ENCODE measurements at places on chromosomes 6 and 20.

- no peak for DNase-seq
These were observed 74.0 kb downstream of the IGF2R start for GRCh38 chr6:160042788-160043301.

DNA sequence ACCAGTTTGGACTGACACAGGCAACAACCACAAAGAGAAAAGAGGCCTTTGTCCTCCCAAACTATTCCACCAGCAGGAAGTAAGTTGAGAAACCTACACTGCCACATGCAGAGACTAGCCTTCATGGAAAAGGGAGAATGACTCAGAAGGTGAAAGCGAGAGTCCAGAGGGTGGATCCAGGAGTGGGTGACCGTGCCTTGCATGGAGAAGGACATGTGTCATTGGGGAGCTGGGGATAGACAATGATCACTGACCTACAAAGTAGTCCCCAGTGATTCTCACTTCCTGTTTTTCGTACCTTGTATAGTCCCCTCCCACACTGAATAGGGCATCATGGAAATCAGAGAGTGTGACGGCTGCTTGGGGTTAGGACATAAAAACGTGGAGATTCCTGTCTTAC lies 91.9 kb downstream of the MYLK4 start:
- DNase-seq, result no peak

DNA sequence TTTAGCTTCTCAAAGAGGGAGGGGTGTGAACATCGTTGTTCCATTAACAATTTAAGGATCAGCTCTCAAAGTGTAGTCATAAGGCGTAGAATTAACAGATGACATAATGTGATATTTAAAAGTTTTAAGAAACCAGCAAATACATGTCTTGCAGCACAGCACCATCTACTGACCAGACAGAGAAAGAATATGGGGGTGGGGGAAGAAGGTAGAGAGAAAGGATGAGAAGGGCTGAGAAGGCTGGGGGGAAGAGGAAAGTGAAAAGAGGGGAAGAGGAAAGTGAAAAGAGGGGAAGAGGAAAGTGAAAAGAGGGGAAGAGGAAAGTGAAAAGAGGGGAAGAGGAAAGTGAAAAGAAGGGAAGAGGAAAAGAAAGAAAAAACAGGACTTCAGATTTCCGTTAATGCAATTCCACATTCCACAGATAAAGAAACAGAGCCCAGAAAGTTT lies 80.9 kb downstream of the HAO1 start:
- no peak for DNase-seq

DNA sequence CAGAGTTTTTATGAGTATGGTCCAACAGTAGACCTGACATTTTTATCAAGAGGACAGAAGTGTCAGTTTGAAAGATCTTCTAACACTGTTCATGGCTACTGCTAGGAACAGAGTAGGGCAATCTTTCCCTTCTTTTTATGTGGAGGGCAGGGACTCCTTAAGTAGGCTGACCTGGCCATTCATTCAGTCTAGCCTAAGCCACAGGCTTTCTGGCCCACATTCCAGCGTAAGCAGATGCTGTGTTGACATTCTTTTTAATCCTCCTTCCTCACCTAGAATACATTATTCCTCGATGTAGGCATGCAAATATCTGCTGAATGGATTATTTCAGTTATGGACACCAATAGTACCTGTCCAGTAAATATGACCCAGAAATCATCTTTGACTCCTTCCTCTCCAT lies 188.3 kb downstream of the ATXN1 start:
- no peak for DNase-seq

DNA sequence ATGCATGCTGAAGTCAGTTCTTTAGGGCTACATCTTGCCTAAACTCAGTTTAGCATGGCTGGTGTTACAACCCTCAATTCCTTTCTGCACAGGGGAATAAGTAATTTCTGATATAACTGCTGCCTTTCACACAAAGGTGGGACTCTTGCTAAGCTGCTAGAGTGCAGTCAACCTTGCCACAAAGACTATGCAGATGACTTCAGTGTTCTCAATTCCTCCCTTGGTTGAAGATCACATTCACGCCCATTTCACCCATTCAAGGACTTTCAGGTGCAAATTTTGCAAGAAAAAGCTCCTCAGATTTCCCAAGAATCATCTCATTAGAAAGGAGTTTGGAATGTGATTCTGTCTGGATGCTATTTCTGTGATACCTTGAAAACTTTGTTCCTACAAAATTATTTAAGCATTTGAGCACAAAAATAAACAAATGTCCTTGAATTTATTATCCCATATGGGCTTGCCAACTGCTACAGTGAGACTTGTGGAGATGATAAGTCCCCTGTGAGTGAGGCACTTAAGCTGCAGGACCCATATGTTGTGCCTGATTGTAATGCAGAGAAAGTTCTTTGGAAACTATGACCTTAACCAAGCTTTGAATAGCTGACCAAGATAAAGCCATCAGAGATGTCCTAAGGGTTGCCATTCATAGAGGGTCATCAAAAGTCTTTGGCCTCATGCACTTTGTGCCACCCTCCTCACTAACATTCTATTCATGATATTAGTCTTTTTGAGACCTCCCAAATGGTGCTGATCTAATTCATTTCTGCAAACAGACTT lies 111.8 kb downstream of the PLCB4 start:
- DNase-seq, result no peak
